ENCODE measurements at places on chromosomes 3 and 15. TPM values are rescaled to one million over a fixed set of nuclear protein-coding genes. Genes with fewer than 3 reads are reported as not detected.

ACAN gene
- total RNA-seq: not detected

IL17RE gene
- total RNA-seq: 1.9 TPM

DNA sequence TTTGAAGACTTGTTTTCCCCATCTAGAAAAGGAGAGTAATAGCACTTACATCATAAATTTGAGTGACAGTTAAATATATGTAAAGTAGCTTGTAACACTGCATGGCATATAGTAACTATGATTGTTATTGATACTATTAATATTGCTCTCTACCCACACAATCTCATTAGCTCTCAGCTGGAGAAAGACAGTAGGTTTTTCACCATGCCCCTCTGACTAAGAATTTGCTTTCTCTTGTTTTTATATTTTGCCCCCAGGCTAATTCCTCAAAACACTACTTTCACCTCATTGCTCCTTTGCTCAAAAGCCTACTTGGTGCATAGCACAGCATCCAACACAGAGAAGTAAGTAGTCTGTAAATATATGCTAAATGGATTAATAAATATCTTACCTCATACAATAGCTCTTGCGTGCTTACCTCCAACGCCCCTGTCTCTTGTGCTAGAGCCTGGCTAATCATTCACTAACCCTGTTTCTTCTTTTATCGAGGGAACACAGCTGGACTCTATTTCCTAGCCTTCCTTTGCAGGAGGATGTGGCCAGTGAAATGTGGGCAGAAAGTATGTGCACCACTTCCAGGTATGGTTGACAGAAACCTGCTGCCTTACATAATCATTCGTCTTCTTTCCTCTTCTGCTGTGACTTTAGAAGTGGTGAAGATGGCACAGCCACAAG is 190.0 kb downstream of the PLCH1 start:
- no peak for DNase-seq

CAND2 gene
- 3.0 TPM for total RNA-seq

QTRT2 gene
- 10.8 TPM for total RNA-seq

DNA sequence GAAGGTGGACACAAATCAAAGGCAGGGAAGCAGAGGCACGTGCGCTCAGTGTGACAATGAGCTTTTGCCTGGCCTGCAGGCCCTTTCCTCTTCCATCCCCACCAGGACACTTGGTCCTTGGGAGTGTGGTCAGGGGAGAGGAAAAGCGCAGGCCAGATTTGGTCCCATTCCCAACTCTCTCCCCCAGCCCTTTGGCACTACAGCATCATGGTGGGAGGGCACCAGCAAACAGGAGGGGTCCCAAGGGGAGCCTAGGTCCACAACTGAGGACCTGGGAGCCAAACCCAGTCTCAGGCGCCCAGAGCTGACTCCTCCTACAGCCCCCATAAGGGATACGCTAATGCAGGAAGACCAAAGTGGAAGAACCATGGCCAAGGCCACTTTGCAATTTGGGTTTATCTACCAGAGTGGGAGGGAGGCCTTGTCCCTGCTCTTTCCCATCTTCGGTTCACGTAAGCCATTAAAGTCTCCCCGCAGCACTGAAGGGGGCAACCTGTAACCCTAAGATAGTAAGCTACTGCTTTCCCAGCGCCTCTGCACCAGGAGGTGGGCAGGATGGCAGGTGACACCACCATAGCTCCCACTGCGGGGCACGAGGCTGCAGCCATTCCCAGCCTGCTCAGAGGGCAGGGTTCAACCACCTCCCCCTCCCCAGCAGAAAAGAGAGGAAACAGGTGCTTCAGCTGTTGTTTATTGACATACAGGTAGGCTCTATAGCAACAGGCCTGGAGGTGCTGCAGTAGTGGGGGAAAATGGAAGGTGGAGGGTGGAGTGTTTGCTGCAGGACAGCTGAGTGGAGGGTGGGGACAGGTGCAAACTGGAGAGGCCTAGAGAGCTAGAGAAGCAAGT is 993 bp upstream of the GRAMD2A start:
- DNase-seq: no peak

GRCh38 chr15:53522991-53523390 is 236.5 kb downstream of the WDR72 start:
- DNase-seq: no peak

All from hematopoietic multipotent progenitor cell (in vitro differentiated cells).